ENCODE measurements at places on chromosomes 4 and X.

DNA sequence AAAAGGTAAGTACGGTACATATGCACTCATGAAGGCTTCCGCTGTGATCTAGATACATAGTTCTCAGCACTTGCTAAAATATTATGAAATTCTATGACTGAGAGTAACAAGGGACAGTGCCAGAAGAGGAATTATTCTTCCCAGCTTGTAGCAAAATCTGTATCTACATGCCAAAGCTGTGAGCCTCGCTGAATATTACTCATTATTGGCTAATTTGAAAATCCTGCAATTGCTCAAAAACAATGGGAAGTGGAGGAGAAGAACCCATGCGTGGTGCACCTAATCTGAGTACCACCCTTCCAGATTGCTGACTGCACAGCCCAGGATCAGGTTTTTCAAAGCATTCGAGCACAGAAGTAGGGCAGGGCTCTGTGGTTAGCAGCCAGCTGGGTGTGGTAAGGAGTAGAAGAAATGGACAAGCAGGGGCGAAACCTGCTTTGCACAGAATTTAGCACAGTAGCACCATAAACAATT lies 17.4 kb upstream of the PDCL2 start:
- no peak for DNase-seq

- peak; percentile 28 for DNase-seq
Measured at GRCh38 chr4:101103381-101104142, 243.8 kb downstream of the PPP3CA start.

DNA sequence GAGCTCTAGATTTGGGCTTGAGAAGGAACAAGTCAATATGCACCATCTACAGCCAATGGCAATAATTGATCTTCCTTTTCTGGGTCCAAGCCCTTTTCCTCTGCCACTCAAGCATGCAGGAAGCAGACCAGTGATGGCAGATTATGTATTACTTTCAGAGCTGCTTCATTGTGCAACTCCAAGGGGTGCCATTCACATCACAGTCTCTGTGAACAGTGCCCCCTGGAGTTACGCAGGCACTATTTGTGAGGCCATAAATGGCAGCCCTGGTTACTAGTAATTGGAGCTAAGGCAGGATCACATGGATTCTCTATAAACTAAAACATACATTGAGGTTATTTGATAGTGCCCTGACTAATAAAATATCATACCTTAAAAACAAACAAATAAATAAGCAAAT lies 313.4 kb upstream of the SLC7A11 start:
- no peak for DNase-seq

- DNase-seq = no peak
Measured at GRCh38 chrX:153905481-153906095, 1.1 kb downstream of the AVPR2 start.

DNA sequence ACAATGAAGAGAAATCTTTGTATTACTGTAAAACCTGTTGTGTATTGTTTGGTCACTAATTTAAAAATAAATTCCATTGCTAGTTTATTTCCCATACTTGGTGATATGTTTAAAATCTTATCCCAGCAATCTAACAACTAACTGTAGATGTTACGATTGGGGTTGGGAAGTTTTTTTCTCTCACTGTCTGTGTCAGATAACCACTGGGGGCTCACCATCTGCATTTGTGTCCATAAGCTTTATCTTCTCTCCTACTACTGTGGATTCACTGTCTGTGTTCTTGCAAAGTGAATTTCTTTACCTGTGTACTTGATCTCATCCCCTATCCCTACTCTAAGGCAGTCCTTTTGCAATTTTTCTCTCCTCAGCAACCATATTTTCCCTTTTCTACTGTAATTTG lies 81.3 kb downstream of the STIM2 start:
- no peak for DNase-seq

GRCh38 chr4:185224597-185224996 lies 15.2 kb downstream of the SNX25 start:
- DNase-seq = no peak

DNA sequence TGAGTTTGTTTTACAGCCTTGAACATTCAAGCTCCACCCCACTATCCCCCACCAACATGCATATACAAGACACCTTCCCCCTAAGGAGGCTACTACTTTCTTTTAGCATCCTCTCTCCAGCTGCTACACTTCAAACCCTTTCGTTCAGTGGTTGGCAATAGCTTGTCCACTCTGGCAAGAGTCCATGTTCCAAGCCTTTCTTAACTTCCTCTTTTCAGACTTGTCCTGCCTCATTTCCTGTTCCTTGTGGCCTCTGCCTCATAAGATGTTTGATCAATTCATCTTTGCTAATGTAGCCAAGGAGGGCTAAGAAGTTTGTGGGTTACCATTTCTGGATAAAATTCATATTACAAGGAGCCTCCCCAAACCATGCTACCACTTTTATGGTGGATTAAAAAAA lies 20.8 kb upstream of the ZCCHC12 start:
- peak; percentile 60 for DNase-seq

All from CD14-positive monocyte (primary cell).